IPS DF 6.9 (cell line): ENCODE measurements at places on chromosomes 5 and 9.

GRCh38 chr5:167319243-167319642 lies 972.2 kb upstream of the WWC1 start:
- no peak for DNase-seq

GRCh38 chr5:90690307-90690706 lies 131.7 kb downstream of the ADGRV1 start:
- no peak for DNase-seq

DNA sequence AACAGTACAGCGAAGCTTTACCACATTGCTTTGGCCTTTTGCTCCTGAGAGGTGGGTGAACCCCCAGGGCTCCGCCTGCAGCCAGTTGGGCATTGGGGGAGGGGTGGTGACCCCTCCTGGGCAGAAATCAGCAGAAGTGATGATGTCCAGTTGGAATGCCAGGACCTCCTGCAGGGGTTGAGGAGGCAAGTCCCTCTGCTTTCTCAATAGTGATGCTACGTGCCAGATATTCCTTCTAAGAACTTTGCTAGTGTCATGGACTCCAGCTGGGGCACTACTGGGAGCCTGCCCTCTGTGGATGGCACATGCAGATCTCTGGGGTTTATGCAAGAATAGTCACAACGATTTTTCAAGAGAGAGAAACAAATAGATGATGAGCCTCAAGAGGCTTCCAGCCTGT lies 95.6 kb downstream of the NDFIP1 start:
- DNase-seq: no peak

GRCh38 chr5:1011226-1011631 lies 2.6 kb downstream of the NKD2 start:
- DNase-seq: peak; percentile 70

DNA sequence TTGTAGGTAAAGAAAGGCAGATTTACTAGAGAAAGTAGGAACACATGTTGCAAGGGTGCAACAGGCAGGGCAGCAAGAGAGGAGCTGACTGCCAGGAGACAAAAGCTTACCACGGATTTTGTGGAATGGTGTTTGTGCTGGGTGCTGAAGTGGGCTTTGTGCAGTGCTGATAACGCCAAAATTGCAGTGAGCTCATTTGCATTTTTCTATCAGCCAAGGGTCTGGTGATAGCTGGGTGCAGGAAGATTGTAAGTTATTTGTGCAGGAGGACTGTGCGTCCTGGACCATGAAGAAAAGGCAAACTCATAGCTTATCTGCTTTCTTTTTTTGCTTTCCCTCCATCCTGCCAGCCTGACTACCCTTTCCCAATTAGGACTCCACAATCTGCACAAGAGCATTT lies 13.6 kb downstream of the CTSL start:
- no peak for DNase-seq

GRCh38 chr5:90746119-90746518 lies 187.5 kb downstream of the ADGRV1 start:
- DNase-seq: no peak

GRCh38 chr9:104074876-104075275 lies 19.2 kb upstream of the SMC2 start:
- DNase-seq: no peak

DNA sequence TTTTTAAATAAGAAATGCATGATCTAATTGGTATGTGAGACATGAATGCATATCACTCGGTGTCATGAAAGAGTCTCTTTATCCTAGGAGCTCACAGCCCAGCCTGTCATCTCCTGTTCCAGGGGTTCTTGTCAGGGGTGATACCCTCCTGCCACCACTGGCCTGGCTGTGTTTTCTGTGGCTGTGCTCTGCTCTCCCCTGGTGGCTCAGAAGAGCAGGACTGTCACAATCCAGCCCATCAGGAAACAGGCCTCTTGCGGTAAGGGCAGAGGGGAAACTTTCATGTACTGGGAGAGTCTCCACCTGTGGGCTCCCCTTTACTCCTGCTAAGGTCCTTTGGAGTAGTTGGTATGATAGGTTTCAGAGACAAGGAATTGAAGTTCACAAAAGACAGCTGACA lies 240.2 kb upstream of the GLRA1 start:
- no peak for DNase-seq

GRCh38 chr5:112407240-112407639 lies 11.8 kb downstream of the EPB41L4A start:
- no peak for DNase-seq

DNA sequence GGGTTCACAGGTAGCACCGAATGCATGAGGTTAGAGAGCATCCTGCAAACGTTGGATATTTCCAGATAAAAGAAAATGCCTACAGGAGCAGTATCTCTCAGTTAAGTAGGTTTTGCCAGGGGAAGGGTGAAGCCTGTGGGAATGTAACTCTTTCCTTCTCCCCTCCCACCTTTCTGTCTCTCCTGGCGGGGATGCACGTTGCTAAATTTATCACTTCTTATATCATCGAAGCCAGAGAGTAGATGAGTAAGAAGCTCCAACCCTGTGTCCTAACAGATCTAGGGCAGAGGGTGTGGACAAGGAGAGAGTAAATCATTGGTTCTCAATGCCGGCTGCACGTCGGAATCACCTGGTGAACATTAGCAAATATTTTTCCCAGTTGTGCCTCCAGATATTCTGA lies 457.5 kb downstream of the ENC1 start:
- DNase-seq: no peak

GRCh38 chr5:154734370-154735248 lies 20.6 kb upstream of the LARP1 start:
- DNase-seq: no peak

GRCh38 chr5:33903118-33903517 lies 11.3 kb upstream of the ADAMTS12 start:
- no peak for DNase-seq

- DNase-seq: no peak
Observed at GRCh38 chr9:120337131-120337530, 242.8 kb downstream of the CDK5RAP2 start.

DNA sequence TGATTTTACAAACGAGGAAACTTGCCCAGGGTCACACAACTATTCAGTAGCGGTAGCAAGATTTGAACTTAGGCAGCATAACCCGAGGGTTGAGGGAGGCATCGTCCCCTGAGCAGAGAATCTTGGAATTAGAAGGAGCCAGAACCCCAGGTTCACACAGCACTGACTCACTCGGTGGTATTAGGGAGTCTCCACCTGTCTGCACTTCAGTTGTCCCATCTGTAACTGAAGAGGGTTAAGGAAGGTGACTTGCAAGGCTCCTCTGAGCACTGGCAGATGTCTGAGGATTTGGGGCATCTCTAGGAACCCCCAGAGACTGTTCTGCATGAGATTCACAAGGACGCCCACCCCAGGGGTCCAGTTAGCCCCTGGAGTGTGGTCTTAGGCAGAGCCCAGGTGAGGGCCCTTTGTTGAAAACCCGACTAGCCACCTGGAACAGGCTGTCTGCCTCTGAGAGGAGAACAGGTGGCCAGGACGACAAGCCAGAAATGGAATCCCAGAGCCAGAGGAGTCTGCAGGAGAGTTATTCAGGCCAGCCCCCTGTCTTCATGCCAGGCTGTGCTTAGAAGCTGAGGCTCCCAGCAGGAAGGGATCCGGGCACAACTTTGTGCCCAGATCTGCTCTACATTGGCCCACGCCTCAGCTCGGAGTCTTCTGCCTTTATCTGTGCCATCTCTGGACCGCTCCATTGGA lies 50.0 kb upstream of the ORM1 start:
- DNase-seq: no peak

DNA sequence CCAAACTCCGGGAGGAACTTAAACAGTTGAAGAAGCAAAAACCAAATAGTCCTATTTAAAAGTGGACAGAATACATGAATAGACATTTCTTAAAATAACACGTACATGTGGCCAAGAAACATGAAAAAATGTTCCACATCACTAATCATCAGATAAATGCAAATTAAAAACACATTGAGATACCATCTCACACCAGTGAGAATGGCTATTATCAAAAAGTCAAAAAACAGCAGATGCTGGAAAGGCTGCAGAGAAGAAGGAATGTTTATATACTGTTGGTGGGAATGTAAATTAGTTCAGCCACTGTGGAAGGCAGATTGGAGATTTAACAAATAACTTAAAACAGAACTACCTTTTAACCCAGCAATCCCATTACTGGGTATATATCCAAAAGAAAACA lies 283.0 kb upstream of the IZUMO3 start:
- no peak for DNase-seq

- DNase-seq: no peak
Observed at GRCh38 chr5:32504989-32505596, 60.6 kb upstream of the ZFR start.

- DNase-seq: no peak
Observed at GRCh38 chr9:72506615-72507014, 14.8 kb upstream of the TMC1 start.

- DNase-seq: no peak
Observed at GRCh38 chr5:17482790-17483189, 15.2 kb upstream of the TAF11L2 start.

- no peak for DNase-seq
Observed at GRCh38 chr9:99544526-99544925, 277.2 kb upstream of the NR4A3 start.

DNA sequence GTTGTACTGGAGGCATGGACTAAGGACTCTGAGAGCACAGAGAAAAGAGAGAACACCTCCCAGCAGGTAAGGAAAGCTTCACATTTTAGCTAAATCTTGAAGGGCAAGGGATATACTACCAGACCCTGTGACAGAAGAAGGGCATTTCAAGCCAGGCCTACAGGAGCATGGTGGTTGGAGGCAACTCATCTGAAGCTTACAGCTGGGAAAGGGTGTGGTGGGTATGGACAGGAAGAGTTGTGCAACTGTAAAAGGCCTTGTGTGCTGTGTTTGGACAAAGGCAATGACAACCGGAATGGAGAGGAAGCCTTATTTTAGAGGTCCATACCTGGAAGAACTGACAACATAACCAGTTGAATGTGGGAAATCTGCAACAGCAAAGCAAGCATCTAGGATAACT lies 31.2 kb downstream of the NIPSNAP3B start:
- DNase-seq: no peak

DNA sequence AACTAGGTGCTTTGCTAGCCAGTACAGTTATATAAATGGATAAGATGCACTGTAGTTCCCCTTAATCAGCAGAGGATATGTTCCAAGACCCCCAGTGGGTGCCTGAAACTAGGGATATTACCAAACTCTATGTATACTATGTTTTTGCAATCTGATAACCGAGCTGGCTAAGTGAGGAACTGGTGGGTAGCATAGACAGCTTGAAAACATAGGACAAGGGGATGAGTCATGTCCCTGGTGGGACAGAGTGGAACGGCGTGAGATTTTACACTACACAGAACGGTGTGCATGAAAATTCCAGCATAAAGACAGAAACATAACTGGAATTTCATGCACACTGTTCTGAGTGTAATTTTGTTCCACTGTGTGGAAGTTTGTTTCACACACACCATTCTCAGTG lies 86.9 kb downstream of the BASP1 start:
- no peak for DNase-seq

GRCh38 chr5:175778951-175779503 lies 92.4 kb upstream of the CPLX2 start:
- DNase-seq: no peak

- no peak for DNase-seq
Observed at GRCh38 chr9:95736370-95736769, 139.1 kb upstream of the ERCC6L2 start.

GRCh38 chr9:126490214-126490631 lies 123.5 kb upstream of the LMX1B start:
- DNase-seq: no peak

GRCh38 chr5:171606414-171607024 lies 179.1 kb upstream of the SMIM23 start:
- no peak for DNase-seq
